ENCODE measurements at places on chromosomes 13 and 19.

- no peak for DNase-seq
These were observed 1059.3 kb downstream of the SLITRK1 start for GRCh38 chr13:82822935-82823334.

- no peak for DNase-seq
These were observed 59.3 kb downstream of the URI1 start for GRCh38 chr19:30001301-30001700.

DNA sequence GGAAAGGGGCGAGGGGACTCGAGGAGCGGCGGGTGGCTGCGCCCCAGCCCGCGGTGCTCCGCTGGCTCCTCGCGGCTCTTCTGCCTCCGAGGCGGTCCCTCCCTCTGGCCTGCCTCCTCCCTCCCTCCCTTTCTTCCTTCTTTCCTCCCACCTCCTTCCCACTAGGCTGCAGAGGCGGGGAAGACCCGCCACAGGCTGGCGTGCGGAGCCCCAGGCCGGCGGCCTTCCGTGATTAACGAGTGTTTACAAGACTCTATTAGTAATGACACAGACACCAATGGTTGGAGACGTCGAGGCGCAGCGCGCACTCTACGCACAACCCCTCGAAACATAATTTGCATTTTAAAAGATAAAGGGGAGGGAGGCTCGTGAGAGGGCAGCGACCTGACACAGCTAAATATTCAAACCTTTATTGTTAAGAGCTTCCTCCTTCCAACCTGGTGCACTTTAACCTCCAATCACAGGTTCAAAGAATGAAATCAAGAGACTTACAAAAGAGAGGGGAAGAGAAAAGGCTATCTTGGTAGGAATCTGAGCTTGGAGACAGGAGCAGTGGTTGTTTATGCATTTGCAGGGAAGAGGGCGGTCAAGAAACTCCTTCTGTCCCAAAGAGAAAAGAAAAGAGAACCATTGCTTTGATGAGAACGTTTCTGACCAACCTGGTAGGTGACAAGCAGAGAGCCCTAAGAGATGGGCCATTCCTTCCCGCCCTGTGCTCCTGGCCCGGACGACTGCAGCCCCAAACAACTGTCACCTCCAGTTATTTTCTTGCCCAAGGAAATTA, at the start of gene CDX2:
CDX2 (minus strand) TSS at position 234 of the 784 bp plus-strand sequence. CDS start 309 bp downstream, outside the sequence.
- no peak for DNase-seq

GRCh38 chr19:617551-618246, 15.6 kb downstream of the POLRMT start:
- no peak for DNase-seq

GRCh38 chr19:52237197-52237596, 32.2 kb upstream of the ZNF766 start:
- DNase-seq: no peak

- no peak for DNase-seq
These were observed 179.0 kb downstream of the NUFIP1 start for GRCh38 chr13:44810061-44810840.

DNA sequence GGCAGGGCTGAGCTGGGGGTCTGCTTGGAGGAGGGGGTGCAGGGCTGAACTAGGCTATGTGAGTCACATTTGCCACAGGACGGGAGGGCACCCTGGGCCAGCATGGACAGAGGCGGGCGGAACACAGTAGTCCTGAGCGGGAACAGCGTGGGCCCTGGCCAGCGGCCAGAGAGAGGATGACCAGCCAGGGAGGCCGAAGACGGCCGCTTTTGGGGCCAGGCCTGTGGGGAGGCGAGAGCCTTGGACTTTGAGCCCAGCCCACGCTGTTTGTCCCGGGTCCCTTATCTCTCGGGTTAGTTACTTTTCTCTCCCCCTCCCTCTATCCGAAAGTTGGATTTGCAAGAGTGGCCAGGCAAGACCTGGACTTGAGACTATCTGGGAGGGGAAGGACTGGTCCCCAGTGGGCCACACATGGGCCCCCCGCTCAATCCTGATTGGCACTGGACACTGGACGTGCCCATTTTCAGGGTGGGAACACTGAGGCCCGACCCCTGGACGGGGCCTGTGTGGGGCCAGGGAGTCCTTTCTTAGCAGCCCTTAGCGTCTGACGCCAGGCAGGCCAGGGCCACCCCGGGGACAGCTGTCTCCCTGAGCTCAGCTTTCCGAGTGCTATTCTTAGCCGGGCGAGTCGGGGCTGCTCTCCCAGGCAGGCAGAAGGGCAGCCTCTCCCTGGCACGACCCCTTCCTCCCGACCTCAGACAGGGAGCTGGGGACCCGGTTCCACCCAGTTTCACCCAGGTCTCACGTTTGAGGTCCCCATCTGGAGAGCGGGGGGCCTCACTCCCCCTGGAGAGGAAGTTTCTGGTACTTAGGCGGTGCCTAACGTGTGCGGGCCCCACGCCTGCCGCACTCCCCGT, 833 bp downstream of the GAMT start:
- peak; percentile 44 for DNase-seq

GRCh38 chr19:17686023-17686521, 2.1 kb downstream of the UNC13A start:
- DNase-seq: no peak

GRCh38 chr13:85806553-85807175, 7.4 kb upstream of the SLITRK6 start:
- peak; percentile 85 for DNase-seq

DNA sequence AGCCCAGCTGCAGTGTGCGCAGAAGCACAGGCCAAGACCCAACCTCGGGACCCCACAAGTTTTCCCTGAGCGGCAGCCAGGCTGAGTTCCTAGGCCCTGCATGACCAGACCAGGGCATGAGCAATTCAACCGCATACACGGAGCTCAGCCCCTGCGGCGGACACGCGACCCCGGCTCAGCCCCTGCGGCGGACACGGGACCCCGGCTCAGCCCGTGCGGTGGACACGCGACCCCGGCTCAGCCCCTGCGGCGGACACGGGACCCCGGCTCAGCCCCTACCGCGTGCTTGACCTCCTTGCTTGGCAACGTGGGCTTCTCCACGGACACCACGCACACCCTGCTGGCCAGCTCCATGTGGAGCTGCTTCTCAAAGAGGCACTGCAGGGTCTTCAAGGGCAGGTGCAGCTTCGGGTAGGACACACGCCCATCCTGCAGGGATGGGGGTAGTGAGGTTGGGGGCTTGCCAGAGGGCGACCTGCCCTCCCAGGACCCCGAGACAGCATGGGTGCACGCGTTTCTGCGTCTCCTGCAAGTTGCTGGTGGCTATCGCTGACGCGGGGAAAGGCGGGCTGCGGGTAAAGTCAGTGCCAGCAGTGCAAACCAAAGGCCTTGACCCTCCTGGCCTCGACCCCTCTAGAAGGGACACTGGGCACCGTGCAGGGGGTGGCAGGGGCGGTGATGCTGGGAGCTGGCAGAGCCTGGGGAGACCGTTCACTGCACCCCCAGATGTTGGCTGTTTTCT, 10.0 kb downstream of the POLRMT start:
- no peak for DNase-seq

GRCh38 chr13:80463673-80464352, 122.9 kb upstream of the SPRY2 start:
- no peak for DNase-seq

DNA sequence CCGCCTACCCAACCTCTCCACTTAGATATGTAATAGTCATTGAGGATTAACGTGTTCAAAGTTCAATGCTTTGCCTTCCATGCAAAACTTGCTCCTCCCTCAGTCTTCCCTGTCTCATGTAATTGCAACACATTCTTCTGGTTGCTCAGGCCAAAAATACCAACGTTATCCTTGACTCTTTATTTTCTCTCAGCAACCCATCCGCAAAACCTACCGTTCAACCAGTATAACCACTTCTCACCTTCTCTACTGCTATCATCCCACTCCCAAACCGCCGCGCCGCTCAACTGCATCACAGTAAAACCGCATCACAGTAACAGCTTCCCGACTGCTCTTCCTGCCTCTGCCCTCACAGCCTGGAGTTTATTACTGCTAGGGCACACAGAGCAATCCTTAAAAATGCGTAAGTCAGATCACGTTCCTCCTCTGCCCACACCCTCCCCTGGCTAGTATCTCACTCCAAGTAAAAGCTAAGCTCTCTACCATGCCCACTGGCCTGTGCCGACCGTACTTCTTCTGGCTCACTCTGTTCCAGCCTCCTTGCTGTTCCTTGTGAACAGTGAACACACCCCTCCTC, 8.2 kb downstream of the MTIF3 start:
- no peak for DNase-seq

DNA sequence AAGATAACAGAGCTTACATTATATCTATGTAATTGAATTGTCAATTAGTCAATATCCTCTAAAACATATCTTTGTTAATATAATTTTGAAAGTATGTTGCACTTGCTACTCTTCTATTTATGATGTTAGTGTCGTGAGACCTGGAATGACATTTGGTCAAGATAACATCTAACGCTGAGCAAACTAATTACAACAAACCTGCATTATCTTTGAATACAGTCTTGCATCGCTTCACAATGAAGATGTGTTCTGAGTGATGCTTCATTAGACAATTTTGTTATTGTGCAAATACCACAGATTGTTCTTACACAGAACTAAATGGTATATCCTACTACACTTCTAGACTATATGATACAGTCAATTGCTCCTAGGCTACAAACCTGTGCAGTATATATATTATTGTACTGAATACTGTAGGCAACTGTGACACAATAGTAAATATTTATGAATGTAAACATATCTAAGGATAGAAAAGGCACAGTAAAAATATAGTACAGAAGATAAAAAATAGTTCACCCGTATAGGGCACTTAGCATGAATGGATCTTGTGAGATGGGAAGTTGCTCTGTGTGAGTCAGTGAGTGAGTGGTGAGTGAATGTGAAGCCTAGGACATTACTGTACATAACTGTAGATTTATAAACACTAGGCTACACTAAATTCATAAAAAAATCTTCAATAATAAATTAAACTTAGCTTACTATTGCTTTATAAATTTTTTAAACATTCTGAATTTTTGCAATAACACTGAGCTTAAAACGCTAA, 1773.8 kb downstream of the PCDH9 start:
- no peak for DNase-seq
